Motor neuron (in vitro differentiated cells): ENCODE measurements at places on chromosomes 2 and 18.

DNA sequence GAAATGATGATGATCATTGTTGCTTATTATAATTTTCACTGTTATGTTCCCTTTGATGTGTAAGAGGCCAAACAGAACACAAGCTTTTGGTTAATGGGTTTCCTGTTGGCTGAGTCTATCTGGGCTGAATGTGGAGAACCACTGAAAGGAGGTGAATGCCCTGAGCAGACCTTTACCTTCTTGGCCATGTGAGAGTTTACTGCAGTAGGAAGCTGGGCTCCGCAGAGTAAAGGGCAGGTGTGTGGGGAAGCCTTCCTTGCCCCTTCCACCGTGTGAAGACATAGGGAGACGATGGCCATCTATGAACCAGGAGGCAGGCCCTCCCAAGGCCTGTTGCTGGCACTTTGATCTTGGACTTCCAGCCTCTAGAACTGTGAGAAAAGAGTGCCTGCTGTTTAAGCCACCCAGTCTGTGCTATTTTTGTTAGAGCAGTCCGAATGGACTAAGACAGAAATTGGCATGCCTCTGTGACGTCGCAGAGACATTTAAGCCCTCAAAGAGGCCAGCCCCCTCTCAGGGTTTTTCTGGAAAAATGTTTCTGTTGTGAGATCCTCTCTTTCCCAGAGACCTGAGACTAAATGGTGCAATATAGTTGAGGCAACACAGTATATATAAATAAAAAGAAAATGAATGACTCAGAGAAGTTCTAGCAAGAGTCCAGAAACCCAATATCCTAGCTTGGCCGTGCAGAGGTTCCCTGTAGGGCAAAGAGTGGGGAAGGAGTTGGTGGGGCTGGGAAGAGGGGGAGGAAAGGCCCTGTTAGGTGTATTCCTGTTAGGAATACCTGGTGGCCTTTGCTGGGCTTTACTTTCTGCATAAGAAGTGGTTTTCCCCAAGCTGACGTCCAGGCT lies 121.9 kb upstream of the LGALSL start:
- ATAC-seq, result no peak

- ATAC-seq, result peak; percentile 99
These were observed 14.5 kb upstream of the DDX1 start for GRCh38 chr2:15577071-15577735.

- ATAC-seq, result no peak
These were observed 18.8 kb upstream of the GLI2 start for GRCh38 chr2:120716641-120717585.

DNA sequence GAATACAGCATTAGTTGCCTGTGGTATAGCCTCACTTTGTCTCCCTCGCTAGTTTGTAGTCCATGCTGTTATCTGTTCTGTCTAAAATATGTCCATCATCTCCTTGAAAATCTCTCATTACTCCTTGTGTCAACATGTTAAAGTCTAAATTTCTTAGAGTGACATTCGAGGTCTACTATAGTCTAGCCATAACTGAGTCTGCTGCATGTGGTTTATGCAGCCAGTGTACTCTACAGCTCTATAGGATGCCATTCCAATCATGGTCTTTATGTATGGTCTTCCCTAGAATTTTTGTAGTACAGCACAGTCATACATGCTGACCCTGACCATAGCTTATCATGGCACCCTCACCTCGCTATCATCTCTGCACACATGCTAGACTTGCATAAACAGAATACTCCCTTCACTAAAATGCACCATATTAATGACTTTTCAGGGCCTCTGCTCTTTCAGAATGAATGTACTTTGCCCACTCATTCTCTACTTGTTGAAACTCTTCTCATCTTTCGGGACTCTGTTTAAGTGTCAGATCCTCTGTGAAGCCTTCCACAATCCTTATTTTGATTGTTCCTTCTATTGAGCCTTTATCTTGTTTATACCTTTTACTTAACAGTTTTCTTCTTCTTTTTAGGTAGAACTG lies 12.8 kb downstream of the TANK start:
- no peak for ATAC-seq

GRCh38 chr2:37919631-37920032 lies 5.5 kb upstream of the RMDN2 start:
- no peak for ATAC-seq

DNA sequence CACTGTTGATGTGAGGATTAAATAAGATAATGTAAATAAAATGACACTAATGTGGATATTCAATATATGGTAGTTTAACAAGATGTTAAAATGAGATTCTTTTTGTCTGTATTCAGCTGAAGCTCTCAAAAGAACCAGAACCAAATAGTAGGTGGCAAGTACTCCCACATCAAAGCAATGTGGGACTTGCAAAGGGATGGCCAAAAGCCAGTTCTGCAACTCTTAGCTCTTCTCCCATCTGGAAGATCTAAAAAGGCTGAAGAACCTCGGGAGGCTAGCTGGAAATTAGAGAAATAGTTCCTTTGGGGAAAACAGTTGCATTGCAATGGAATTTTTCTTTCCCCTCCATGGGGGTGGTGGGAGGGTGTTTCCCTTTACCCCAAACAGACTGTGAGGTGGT lies 48.7 kb downstream of the FBXO48 start:
- no peak for ATAC-seq

DNA sequence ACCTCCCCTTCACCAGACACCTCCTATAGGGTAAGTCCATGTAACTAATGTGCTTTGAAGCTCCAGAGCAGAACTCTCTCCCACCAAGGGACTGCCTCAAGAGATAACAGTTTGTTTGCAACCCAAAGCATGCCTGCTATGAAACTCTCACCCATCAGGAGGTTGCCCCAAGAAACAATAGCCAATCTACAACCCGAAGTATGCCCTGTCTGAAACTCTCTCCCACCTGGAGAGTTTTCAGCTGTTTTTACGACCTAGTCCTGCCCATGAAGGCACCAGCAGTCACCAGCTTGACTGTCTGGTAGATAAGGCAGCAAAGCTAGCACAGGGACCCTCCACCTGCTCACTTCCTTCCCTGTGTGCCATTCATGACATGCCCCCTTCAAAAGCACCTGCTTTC lies 533.9 kb upstream of the CRIM1 start:
- no peak for ATAC-seq

DNA sequence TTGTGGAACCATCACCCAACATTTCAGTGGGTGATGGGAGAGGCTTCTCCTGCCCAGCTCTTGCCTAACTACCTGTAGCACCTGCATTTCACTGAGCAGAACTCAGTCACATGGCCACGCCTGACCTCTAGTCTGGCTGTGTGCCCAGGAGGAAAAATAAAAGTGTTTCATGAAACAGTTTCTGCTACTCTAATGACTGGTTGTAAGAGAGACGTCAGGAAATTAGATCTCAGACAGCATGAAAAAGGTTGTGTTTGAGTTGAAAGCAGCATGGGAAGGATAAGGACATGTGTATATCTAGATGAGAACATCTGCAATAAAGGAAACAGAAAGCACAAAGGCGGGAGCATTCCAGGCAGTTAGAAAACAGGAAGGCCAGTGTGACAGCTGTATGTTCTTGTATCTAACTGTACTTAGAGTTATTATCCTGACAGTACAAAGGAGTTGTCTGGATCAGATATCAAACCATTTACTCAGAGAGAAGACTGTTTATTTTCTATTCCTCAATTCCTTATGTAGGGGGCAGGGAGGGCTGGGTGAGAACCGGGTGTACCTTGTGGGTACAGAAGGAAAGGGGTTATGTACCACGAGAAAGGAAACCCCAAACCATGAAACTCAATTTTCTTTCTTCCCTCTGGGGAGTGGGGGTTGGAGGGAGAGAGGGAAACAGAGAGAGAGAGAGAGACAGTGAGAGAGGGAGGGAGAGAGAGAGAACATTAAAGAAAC lies 307.4 kb upstream of the VWC2L start:
- ATAC-seq, result no peak

GRCh38 chr18:51480407-51481261 lies 283.2 kb upstream of the MEX3C start:
- no peak for ATAC-seq

DNA sequence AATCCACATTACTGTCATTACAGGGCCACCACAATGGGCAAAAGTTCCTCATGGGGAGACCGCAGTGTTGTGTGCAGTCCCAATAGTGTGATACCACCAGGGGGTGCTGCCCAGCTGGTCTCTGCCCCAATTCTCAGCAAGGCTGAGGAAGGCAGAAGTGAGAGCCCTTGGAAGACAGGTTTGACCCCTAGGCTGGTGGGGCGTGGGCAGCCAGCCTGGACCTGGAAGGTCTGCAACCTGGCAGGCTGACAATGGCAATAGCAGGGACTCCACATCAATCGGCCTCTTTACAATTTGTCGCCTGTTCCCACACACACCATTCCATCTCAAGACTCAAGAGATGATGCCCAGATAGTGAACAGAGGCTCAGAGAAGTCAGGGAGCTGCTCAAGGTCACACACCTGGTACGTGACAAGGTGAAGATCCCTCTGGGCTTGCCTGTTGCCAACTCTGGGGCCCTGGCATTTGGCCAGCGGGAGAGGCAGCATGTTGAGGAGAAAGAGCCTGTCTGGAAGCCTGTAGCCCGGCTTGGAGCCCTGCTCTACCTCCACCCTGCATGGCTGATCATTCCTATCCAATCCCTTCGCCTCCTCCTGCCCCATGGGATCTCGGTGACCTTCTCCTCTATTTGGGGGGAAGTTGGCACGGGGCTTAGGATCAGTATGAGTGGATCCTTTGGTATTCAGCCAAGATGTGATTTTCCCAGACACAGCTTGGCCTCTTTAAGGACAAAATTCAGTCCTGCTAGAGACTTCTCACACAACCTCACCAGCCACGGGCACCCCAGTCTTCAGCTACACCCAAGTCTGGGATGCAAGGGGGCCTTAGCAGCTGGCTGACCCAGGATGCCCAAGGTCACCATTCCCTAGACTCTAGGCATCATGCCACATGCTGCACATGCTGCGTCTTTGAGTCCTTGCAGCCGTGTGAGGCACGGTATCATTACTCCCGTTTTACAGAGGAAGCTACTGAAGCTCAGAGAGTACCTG lies 2.9 kb upstream of the ATOH8 start:
- peak; percentile 57 for ATAC-seq

- ATAC-seq, result peak; percentile 17
These were observed 631 bp downstream of the GYPC start for GRCh38 chr2:126656431-126657147.

DNA sequence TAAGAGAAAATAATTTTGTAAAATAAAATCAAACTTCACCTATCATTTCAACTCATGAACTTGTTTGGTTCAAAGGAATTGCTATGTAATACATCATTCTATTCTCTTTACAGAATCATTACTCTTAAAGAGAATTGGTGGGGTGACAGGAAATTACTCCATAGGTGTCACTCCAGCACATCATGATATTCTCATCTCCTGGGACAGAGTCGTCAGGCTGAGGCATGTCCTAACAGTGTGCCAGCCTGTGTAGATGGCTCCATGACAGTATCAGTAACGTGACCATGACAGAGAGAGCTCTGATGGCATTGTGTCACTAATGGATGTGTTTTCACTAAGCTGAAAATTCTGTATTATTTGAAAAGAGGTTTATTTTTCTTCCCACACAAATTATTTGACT lies 13.9 kb downstream of the SPATS2L start:
- ATAC-seq, result peak; percentile 58

DNA sequence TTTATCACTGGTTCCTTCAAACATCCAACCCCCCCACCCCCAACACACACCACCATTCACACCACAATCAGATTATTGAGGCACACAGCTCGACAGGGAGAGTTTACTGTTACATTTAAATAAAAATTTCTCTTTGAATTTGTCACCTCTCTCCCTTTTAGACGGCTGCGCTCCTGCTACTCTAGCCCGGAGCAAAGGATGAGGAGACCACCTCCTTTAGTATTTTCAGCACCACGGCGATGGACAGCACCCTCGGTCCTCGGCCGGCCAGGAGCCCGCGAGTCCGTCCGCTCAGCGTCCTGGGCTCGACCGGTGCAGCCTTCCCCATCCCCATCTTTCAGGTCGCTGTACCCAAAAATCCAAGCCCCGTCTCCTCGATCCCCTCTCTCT lies 892 bp downstream of the CELF4 start:
- ATAC-seq, result peak; percentile 16

DNA sequence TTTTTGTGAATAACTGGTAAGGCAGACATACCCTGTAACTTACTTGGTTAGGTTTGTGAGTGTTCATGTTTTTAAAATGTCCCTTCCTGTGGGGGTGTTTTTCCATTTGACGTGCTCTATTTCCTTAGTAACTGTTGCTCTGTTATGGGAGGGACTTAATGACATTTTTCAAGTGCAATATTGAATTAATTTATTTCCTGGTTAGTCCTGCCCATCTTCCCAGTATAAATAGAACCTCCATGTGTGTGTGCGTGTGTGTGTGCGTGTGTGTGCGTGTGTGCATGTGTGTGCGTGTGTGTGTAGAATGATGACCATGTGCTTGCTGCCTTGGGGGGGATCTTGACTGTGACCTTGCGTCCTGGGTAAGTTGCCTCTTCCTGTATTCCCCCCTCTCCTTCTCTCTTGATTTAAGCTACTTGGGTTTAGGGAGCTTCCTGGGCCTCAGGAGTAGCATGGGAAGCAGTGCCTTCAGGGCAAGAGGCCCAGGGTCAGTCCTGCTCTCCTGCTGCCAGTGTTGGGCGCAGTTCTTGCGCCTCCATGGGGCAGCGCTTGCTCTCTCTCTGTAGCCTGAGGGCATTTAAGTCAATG lies 163.9 kb downstream of the LDLRAD4 start:
- peak; percentile 41 for ATAC-seq

- no peak for ATAC-seq
These were observed 175.1 kb downstream of the NCK2 start for GRCh38 chr2:105919826-105920225.

DNA sequence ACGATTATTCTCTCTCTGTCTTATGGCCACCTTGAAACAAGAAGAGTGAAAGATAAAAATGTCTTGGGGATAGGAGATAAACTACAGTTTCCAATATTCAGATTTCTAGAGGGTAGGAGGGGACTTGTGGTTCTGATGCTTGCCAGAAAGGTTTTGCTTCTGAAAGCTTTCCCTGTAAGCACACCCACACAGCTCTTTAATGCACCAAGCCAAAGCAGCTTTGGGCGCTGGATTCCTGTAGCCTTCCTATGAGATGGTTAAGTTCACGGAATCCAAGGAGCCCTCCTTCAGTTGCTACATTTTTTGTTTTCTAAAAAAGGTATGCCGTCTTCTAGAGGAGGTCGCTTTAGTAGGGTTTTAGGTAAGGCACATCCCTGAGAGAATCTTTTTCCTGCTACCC lies 4.9 kb downstream of the LRRTM1 start:
- no peak for ATAC-seq

DNA sequence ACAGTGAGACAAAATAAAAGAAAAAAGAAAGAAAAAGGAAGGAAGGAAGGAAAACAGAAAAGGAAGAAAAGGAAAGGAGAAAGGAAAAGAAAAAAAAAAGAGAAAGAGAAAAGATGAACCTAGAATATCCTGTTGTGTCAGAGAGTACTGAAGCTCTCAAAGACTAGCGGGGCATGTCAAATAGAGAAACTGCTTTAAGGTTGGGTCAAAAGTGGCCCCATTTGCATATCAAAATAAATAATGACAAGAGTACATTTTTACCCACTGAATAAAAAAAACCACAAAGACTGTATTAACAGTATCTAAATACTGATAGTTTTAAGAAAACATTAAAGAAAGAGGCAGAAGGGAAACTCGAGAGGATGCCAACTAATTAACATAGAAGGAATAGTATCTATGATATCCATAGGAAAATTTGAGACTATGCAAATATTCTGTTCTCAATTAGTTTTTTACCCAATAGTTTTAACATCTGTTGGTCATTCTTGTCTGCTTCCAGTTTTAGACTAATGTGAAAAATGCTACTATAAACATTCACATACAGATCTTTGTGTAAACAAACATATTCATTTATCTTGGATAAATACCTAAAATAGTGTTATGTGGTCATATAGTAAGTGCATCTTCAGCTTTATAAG lies 53.2 kb downstream of the SFXN5 start:
- peak; percentile 30 for ATAC-seq
